ENCODE measurements at places on chromosomes 1 and 21. TPM values are rescaled to one million over a fixed set of nuclear protein-coding genes. Genes with fewer than 3 reads are reported as not detected.

GRCh38 chr1:31216016-31216415 lies 23.7 kb downstream of the NKAIN1 start:
- no peak for DNase-seq

DNA sequence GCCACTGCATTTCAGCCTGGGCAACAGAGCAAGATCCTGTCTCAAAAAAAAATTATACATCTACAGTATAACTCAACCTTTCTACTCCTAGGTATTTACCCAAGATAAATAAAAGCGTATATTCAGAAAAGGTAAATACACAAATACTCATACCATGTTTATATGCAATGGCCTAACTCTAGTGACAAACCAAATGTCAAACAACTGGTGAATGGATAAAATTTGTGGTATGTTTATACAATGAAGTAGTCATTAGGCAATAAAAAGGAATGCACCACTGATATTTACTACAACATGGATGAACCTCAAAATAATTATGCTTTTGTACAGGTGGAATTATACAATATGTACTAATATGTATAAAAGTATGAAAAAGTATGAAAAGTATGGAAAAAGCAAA lies 174.2 kb upstream of the GORAB start:
- DNase-seq: no peak

- DNase-seq: no peak
Observed at GRCh38 chr1:41696381-41696780, 211.9 kb upstream of the EDN2 start.

DNA sequence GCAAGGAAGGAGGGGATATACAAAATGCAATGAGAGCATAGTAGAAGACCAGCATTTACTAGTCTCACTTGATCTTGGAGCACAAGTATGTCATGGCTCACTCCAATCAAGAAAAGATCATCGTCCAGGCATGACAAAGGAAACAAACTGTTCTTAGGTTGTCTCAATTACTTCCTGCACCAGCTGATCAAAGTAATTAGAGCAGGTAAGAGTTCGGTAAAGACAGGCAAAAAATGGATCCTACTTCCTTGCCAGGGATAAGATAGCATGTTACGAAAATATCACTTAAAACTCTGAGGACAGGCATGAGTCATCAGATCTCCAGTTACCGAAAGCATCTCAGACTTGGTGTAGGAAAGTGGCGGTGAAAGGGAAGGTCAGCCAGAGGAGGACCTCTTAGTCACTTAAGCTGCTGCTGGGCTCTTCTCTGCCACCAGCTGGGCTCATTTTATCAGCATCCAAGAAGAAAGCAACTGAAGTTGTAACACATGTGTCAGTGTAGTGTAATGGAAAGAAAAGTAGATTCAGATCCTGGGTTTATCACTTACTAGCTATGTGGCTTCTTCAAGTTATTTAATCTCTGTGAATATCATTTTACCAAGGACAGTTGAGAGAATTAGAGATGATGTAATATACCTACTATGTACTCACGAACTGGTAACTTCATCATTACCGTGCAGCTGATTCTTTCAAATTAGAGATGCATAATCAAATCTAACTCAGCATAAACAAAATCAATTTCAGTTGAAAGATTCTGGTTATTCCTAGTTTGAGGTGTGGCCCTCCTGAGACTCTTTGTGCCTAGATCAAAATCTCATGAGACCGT lies 46.8 kb downstream of the XCL1 start:
- no peak for DNase-seq

DNA sequence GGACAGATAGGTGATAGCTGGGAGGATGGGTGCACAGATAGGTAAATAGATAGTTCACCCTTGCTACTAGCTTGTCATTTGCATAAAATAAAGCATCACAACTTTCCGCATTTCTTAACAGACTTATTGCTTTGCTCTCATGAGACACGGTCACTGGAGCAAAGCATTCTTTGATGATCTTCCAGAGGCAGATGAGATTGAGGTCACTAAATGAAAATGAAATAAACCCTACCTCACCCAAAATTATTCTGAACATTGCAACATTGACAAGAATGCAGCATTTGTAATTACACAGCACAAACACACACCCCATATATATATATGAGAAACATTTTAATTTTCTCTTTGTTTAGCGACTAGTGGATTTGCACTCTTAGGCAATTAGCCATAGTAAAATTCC lies 107.6 kb downstream of the SNX7 start:
- DNase-seq: no peak

DNA sequence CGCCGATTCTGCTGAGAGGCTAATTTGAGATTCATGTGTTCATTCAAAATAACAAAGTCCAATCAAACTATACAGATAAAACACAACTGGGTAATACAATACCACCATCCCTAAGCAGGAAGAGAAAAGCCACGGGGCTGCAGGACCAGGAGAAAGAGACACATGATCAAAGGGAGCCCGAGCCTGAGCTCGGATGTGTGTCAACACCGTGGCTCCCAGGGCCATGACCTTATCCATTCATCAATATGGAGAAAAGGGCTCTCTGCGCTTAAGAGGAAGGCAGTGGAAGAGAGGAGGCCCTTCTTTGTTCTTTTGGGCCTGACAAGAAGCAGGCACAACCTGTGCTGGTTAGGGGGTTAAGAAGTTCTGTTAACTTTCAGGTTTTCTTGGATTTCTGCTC lies 56.7 kb downstream of the HUNK start:
- no peak for DNase-seq

DNA sequence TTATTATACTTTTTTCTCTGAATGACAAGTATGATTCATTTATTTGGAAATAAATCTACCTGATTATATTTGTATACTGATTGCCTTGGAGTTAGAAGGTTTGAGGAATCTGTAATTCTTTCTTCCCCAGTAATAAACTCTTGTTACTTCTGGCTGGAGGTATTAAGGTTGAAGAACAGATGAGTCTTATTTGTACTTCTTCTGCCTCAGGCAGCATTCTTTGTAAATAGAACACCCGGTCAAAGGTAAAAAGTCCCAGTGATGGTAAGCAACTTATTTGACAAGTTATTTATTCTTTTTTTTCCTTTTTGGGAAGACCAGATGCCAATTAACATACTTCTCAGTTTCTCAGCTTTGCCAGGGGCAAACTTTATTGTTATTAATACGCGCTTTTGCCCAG lies 12.9 kb downstream of the SNX27 start:
- DNase-seq: no peak

GRCh38 chr1:95118710-95119109 lies 1.6 kb downstream of the TLCD4 start:
- no peak for DNase-seq

DNA sequence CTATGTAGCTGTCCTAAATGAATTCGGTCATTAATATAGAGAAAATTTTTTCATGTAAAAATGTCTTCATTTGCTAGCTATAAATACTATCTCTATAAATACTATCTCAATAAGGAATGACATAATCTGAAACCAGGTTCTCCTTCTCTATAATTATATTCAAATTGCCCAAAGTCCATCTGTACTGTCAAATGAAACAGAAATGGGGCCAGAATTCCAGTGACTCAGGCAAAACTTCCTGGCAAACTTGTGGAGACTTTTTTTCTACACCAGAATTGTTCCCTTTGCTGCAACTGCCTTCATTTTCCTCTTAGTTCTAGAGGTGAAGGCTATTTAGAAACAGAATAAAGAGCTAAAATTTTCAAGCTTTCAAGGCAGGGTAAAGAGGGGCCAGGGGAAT lies 152.5 kb downstream of the KCNH1 start:
- DNase-seq: no peak

GRCh38 chr21:34818662-34819158 lies 149.9 kb downstream of the CLIC6 start:
- no peak for DNase-seq

- DNase-seq: no peak
Observed at GRCh38 chr1:116821763-116822162, 67.5 kb downstream of the CD2 start.

DNA sequence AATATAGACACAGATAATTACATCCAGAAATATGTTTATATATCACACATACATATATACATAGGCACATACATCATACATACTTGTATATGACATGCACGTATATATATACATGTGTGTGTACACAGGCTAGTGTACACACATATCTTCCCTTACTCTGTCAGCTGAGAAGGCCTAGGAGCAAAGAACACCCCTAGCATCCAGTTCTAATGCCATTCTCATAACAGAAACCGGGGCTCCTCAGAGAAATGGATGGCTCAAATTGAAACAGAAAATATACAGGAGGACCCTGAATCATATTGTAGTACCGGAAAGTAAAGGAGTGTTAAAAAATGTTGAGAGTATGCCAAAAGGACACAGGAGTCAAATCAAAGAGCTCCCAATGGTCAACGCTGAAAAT lies 19.7 kb upstream of the HYI start:
- no peak for DNase-seq

- no peak for DNase-seq
Observed at GRCh38 chr1:172121081-172121717, 279.9 kb downstream of the DNM3 start.

DNA sequence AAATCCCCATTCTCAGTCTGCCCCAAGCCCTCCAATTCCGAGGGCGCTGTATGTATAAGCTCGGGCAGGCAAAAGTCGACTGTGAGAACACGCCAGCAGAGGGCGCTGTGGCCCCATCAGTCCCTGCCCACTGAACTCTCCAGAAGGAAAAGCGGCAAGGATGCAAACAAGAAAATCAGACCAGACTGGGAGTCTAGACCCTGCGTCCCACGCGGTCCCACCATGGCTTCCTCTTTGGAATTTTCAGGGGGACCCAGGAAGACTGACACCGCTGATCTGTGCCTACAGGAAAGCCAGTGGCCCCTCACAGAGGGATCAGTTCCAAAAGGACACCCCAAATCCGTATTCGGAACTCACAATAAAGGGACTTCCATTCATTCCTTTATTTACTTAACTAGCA lies 19.5 kb downstream of the TEX35 start:
- DNase-seq: peak; percentile 25

GRCh38 chr21:17371450-17371849 lies 141.4 kb upstream of the CXADR start:
- no peak for DNase-seq

DNA sequence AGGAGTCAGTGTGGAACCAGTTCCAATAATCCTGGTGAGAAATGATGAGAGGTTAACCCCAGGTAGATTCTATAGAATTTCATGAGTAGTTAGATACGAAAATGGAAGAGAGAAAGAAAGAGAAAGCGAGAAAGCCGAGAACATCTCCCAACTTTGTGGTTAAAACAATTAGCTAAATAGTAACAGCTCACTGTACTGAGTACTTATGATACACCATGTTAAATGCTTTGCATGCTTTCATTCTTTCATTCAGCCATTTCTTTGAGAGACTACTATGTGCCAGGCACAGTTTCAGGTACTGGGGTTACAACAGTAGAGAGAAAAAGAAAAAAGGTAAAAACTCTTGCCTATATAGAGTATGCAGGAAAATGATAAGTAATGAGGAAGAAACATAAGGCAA lies 109.7 kb upstream of the SYT6 start:
- no peak for DNase-seq

DNA sequence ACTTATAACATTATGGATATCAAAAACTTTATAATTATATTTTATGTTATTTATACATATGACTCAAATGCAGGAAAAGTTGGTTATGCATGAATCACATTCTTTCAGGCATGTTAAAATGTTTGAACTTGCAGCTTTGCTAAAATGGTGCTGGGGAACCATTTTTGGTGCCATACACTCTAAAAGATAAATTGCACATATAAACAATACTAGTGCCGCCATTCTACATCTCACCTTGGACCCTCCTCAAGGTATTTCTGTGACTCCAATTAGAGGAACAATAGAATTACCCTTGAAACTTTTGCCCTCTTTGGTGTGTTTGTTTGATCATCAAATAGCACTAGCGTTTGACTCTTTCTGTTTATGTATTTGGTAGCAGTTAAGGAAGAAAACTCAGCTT lies 997 bp downstream of the PRKACB start:
- no peak for DNase-seq

- DNase-seq: peak; percentile 4
Observed at GRCh38 chr1:167373398-167373797, 144.9 kb downstream of the CD247 start.

DNA sequence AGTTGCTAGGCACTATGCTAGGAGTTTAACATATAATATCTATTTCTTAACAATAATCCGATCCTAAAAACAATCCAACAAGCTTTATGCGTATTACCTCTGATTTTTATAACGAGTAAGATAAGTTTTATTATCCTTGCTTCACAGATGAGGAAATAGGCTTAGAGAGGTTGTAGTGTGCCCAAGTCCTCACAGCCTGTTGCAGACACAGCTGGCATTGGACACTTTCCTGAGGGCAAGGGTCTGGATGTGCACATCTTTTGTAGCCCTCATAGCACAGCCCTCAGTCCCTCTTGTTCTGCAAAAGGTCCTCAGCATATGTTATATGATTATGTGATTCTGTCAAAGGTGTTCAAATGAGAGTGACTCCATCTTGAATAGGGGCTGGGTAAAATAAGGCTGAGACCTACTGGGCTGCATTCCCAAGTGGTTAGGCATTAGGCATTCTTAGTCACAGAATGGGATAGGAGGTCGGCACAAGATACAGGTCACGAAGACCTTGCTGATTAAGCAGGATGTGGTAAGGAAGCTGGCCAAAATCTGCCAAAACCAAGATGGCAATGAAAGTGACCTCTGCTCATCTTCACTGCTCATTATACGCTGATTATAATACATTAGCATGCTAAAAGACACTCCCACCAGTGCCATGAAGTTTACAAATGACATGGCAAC lies 75.7 kb upstream of the F3 start:
- DNase-seq: no peak

DNA sequence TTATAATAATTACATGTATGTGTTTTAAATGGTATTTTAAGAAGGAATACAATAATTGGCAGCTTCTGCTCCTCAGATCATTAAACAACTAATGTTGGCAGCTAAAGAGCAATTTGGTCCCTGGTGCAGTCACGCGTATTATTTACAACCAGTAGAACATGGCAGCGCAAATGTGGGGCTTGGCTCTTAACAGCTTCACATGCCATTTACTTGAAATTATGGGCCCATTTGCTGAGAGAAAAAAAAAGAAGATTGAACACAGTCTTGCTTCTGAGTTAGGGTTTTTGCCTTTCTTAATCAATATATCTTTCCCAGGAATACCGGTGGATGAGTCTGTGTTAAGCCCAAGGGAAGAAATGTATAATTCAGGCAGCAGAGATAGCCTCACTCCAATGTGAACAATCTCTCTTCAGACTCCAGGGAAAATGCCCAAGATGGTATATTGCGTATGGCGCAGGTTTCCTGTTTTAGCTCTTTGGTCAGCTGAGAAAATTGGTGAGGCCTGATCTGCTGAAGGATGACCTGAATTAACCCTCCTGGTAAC lies 174.5 kb downstream of the DISC1 start:
- no peak for DNase-seq

SPRR2G gene
- polyA plus RNA-seq: not detected

CDC14A gene
- 30.3 TPM for polyA plus RNA-seq

LSM10 gene
- polyA plus RNA-seq: 25.2 TPM

PTBP2 gene
- polyA plus RNA-seq: 49.6 TPM

GPR137B gene
- 42.3 TPM for polyA plus RNA-seq

Measured in right renal cortex interstitium (tissue), 3 donors.